ENCODE measurements at places on chromosomes 2 and 18. TPM values are rescaled to one million over a fixed set of nuclear protein-coding genes. Genes with fewer than 3 reads are reported as not detected.

GRCh38 chr2:101521487-101521886 is 46.6 kb upstream of the RFX8 start:
- no peak for DNase-seq

DNA sequence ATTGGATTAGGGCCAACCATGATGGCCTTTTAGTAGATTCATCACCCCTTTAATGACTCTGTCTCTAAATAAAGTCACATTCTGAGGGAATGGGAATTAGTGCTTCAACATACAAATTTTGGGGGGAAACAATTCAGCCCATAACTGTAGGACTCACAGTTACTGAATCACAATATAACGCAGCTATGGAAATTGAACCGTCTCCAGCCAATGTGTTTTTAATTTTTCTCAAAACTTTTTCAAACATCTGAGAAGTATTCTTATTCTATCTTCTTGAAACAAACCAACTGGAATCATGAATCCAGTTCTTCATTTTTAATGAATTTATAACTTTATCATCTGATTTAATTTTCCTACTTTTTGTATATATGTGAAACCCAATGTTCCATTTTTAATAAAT is 373.1 kb upstream of the SYT4 start:
- DNase-seq, result peak; percentile 48

DNA sequence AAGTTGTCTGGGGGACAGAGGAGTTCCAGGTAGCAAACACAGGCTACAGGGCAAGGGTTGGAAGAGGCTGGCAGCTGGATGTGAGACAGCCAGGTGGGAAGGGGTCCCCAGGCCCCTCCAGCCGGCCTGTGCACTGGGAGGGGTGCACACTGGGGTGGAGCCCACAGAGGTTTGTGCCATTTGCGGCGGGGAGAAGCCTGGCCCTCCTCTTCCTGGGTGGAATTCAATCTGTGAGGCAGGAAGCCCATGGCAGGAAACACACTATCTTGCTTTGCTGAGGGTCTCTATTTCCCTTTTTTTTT is 63.3 kb downstream of the PXDN start:
- DNase-seq, result no peak

GRCh38 chr2:217634871-217635270 is 367.9 kb downstream of the TNS1 start:
- no peak for DNase-seq

- DNase-seq, result no peak
Observed at GRCh38 chr2:10141736-10142639, 19.4 kb downstream of the RRM2 start.

DNA sequence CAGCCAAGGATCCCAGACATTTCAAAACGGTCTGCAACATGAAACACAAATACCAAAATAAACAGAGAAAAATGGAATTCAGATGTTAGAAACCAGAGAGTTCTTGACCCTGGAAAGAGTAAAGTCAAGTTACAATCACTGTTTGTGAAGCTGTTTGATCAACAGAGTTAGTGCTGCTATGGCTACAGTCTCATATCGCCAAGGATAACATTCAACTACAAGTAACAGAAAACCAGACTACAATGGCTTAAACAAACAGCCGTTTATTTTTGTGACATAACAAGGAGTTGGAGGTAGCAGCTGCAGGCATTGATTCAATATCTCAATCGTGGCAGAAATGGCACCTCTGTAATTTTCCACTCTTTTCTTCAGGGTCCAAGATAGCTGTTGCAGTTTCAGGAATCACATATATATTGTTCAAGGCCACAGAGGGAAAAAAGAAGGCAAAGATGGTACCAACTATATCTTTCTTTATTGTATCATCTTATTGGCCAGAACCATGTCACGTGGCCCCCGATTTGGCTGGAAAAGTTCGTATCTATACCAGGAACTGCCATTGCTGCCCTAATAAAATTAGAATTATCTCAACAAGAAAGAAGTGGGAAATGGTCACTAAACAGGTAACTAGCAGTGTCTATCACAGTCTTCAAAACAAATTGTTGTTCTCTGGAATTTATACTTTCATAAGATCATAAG is 17.7 kb upstream of the HNRNPLL start:
- no peak for DNase-seq

DNA sequence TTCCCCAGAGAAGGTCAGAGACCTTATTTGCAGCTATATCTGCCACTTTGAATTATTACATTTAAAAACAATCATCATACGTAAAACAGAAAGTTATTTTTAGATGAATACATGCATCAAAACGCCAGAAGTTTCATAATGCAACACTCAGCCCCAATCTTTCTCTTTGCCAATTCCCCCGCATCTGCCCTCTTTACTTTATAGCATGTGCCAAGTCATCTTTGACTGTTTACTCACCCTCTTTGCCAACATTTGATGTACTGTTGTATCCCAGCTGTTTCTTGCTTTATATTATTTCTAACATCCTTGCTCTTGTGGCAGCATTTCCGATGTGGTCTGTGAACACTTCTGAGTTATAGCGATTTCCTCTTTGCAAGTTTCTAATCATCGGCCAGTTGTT is 86.2 kb downstream of the CRIM1 start:
- DNase-seq, result no peak

DNA sequence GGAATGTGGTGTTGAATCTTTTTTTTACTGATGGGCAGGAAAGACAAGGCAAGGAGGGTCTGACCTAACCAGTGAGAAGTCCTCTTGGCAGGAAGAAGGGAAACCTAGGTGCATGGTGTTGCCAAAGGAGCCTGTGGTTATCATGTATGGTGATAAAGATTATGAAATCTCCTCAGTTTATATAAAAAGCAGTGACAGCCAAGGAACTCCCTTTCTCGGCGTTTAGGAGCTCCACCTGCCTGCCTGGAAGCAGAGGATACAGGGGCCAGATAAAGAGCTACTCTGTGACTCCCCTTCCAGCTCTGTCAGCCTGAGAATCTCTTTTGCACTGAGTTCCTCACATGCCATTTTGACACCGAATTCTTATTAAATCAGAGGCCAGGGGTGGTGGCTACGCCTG is 26.1 kb downstream of the COLEC12 start:
- DNase-seq, result no peak

GRCh38 chr2:134127496-134127895 is 126.4 kb upstream of the MGAT5 start:
- DNase-seq, result no peak

DNA sequence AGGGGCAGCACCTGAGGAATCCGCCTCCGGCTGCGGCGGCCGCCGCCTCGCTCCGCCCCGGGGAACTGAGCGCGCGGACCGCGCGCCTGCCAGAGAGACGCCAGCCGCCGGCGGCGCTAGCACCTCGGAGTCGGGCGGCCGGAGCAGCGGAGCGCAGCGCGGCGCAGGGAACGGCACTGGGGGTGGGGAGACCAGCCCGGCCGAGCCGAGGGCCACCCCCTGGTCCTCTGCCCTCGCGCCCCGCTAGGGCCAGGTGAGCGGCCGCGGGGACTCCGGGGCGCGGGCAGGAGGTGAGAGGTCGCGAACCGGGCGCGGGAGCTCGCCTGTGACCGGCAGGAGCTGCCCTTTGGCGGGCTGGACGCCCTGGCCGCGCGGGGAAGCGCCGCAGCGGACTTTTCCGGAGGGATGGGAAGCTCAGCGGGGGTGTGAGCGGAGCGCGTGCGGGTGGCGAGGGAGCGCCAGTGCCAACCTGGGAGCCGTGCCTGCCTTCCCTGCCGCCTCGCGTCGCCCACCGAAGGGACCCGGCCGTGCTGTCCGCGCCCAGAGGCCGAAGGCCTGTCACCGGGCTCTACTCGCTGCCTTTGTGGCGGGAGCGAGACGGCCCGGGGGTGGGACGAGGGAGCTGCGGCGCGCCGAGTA is at the start of gene GREB1L:
Gene GREB1L (plus strand): TSS at position 92 of the 639 bp plus-strand sequence. CDS start 141,287 bp downstream, outside the sequence.
- peak; percentile 21 for DNase-seq

The IL36G gene
- polyA plus RNA-seq, result not detected

The TNFAIP6 gene
- polyA plus RNA-seq, result 12.6 TPM

The PIKFYVE gene
- polyA plus RNA-seq, result 18.2 TPM

The BMP10 gene
- polyA plus RNA-seq, result not detected

The UBE2E3 gene
- 166 TPM for polyA plus RNA-seq

The MDH1B gene
- polyA plus RNA-seq, result not detected

The DAPL1 gene
- polyA plus RNA-seq, result 0.56 TPM
